ENCODE measurements at places on chromosomes 12 and 14.

DNA sequence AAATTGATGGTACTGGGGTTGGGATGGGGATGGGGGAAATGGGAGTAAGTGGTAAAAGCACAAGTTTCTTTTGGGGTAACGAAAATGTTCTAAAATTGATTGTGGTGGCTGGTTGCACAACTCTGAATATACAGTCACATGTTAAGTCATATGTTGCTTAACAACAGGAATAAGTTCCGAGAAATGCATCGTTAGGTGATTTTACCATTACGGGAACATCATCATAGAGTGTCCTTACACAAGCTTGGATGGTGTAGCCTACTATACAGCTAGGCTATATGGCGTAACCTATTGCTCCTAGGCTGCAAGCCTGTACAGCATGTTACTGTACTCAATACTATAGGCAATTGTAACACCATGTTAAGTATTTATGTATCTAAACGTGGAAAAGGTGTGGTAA is 31.0 kb downstream of the ITGA7 start:
- DNase-seq, result no peak

DNA sequence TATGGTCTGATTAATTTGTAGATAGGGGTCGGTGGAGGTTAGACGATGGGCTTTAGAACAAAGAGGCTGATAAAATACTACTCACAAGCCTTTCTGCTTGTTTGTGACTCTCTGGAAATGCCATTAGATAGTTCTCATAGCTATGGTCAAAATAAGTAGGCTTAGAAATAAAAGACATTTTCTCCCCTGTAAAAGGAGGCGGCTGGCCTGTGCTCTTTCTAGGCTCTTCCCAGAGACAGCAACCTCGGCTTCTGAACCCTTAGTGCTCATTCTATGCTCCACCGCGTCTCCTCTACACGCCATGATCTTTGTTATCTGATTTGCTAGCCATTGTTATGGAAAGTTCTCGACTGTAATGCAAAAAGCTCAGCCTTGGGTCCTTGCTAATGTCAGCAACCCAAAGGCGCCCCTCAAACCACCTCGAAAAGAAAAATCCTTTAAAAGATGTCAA is 64.5 kb downstream of the CRADD start:
- DNase-seq, result no peak

DNA sequence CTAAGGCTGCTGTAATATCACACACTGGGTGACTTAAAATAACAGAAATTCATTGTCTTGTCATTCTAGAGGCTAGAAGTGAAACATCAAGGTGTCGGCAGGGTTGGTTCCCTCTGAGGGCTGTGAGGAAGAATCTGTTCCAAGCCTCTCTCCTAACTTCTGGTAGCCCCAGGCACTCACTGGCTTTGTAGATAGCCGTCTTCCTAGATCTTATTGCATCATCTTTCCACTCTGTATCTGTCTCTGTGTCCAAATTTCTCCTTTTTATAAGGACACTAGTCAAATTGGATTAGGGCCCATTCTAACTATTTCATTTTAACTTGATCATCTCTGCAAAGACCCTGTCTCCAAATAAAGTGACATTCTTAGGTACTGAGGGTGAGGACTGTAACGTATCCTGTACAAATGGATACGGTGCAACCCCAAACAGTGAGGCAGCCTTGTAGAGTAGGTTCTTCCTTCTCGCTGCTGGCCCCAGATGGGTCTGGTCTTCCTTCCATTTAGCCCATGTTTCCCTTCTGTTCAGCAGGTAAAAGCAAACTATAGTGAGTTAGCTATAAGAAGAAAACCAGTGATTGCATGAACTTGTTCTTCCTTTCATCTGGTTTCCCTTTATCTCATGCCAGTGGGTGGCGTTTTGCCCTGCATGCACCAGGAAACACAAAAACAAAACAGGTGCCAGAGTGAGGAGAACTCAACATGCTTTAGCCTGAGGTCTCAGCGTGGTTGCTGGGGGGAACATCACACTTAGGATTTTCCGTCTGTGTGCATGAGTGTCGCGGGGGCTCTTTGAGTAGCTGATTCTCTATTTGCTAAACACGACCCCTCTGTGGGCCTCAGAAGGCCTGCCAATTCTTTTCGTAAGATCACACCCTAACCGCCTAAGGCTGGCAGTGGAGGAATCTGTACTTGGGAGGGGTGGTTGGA is 19.5 kb downstream of the TTC9 start:
- no peak for DNase-seq

DNA sequence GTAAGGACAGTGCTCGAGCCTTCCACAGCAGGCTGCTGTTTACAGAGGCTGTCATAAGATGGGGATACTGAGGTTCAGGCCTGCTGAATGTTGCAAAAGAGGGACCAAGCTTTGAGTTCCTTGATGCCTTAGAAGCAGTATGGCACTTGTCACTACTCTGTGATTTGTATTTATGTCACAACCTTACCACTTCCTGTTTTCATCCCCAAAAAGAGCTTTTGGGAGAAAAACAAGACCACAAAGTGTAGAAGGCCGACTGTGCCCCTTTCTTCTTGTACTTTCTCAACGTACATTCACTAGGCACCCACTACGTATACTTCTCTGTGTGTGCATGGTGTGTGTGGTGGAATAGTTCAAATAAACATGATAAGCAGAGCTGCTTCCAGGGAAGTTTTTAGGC is 90.1 kb downstream of the DRAM1 start:
- DNase-seq, result no peak

- DNase-seq, result no peak
Measured at GRCh38 chr14:67253076-67253635, 11.9 kb downstream of the PALS1 start.

- no peak for DNase-seq
Measured at GRCh38 chr12:501722-502447, 42.1 kb downstream of the B4GALNT3 start.

GRCh38 chr12:89547101-89547500 is 21.3 kb upstream of the POC1B start:
- no peak for DNase-seq

DNA sequence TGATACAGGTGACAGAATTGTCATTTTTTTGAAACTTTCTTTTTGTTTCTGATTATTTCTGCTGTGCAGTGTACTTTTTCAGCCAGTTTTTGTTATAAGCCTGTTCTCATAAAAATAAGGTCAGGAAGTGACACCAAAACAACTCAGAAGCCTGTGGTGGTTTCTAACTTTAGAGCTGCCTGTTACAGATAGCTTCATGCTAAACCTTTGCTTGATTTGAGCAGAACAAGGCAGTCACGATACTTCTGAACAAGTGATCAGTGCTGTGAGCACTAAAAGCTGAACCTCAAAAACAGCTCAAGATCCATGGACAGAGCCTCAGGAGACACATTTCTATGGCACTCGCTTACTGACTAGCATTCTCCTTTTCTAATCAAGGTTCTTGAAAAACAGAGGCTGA is 82.0 kb downstream of the PRKCH start:
- no peak for DNase-seq

DNA sequence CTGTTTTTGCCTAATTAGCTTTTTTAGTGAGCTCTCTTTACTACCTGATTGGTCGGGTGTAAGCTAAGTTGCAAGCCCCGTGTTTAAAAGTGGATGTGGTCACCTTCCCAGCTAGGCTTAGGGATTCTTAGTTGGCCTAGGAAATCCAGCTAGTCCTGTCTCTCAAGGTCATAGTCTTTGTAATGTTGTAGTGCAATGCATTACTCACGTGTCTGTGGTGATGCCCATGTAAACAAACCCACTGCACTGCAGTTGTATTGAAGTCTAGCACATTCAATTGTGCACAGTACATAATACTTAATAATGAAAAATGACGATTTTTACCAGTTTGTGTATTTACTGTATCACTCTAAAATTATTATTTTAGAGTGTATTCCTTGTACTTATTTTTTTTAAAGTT is 335.5 kb downstream of the NUAK1 start:
- DNase-seq, result no peak

GRCh38 chr12:22046968-22047390 is 961 bp downstream of the CMAS start:
- DNase-seq, result no peak

- DNase-seq, result no peak
Measured at GRCh38 chr14:49209416-49209815, 376.8 kb downstream of the RPS29 start.

DNA sequence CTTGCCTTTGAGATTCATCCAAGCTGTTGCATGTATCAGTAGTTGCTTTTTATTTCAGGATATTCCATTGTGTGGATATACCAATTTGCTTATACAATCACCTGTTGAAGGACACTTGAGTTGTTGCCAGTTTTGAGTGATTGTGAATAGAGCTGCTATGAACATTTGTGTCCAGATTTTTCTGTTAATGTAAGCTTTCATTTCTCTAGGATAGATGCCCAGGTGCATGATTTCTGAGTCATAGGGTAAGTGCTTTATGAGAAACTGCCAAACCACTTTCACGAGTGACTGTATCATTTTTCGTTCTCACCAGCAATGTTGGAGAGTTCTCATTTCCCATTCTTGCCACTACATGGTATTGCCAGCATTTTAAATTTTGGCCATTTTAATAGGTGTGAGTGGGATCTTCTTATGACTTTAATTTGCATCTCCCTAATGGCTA is 434.6 kb upstream of the RGS6 start:
- no peak for DNase-seq

DNA sequence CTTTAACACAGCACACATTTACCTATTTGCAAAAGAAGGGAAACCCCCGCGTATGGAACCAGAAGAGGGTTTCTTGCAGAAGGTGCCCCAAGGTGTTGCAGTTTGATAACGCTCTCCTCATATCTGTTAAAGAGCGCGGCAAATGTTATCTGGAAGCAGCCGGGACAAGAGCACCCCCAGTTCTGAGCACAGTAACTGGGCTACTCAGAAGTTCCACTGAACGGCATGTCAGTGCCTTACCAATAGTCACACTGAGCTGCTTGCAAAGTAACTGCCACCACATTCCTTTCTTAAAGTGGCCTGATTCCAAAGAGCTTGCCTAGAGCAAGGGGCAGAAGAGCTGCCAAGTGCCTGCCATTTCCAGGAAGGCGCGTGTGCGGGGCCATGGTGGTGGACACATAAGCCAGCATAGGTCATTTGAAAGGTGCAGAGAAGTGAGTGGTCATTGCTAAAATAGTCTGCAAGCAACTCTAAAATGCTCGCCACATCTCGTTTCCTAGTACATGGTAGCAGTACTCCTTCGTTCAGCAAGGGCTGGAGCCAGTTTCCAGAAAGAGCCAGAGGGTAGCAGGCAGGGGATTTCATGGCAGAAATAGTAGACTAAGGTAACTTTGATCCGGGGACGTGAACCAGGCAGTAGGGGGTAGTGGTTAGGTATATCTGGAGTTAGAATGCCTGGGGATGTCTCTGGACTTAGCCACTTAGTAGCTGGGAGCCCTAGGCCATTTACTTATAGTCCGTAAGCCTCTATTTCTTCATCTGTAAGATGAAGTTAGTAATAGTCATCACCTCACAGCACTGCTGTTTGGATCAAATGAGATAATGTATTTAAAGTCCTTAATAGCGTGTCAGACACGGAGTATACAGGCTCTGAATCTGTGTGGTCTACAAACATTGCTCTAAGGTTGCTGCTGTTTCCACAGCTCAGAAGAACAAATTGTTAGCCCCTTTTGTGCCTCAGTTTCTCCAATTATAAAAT is 37.6 kb downstream of the SPTB start:
- DNase-seq, result no peak

DNA sequence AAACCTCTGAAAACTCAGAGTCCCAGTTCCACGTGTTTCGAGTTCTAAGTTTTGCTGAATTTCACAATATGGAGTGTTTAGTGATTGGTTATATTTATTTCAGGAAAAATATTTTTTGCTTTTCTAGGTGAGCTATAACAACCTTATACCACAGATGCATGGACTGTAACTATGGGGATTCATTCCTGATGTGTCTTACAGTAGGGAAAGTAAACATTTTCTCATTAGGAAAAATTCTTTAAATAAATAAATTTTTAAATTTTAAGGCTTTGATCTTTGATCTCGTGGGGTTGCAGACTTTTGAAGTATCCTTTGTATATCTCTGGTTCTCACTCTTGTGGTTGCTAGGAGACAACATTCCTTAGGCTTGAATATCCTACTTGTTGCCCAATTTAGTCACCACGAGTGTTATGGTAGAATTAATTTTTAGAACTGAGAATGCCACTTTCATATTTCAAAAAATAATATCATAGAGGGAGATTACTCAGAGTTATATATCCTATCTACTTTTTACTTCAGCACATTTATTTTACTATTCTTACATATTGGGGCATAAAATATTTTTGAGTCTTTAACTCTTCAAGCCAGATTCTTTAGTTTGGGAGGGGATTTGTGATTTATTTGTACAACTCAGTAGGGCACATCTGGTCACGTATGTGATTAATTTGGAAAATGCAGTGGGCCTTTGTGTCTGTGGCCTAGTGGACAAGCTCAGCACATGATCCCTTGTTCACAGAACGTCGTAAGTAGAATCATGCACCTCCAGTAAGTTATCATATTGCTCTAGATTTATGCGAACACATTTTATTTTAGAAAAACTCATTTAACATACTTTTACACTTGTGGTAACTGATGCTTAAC is 224.0 kb downstream of the TTC6 start:
- no peak for DNase-seq

- no peak for DNase-seq
Measured at GRCh38 chr14:92785667-92786426, 8.3 kb upstream of the GOLGA5 start.

DNA sequence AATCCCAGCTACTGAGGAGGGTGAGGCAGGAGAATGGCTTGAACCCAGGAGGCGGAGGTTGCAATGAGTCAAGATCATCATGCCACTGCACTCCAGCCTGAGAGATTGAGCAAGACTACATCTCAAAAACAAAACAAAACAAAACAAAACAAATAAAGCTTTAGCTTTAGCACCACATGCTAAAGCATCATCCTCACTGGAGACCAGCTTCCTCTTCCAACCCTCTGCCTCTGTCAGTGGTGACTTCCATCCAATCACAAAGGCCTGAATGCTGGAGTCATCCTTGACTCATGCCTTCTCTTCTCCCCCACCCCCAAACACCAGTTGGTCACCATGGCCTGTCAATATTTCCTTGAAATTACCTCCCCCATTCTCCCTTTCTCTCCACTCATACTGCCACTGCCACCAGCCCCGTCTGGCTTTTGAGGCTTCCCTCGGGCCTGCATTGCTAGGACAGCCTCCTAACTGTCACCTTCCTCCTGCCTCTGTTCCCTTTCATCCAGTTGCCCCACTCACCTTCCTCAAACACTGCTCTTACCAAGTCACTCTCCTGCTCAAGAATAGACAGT is 1.4 kb downstream of the ZNF385A start:
- no peak for DNase-seq

GRCh38 chr12:109650808-109651207 is 62.8 kb upstream of the FAM222A start:
- DNase-seq, result no peak

DNA sequence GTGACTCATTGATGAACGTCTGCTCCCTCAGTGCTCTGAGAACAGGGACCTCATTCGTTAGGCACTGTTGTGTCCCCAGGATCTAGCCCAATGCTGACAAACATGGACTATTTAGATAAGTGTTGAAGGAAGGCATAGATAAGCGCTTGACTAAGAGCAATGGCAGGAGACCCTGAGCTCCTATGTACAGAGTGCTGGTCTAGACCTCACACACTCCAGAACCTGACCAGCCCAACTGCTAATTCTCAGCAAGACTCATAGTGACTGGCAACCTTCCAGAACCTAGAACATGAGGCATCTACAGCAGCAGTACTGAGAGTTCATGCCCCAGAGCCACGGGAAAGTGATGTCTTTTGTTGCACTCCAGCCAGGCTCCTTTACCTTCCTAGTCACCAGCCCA is 69.2 kb downstream of the CRACR2A start:
- DNase-seq, result no peak
